Stimulated activated CD4-positive, alpha-beta T cell treated with anti-CD3 and anti-CD28 coated beads, Interleukin-15, amount 100 ng/mL, for 48 hours (primary cell): ENCODE measurements at places on chromosomes 7 and 10.

DNA sequence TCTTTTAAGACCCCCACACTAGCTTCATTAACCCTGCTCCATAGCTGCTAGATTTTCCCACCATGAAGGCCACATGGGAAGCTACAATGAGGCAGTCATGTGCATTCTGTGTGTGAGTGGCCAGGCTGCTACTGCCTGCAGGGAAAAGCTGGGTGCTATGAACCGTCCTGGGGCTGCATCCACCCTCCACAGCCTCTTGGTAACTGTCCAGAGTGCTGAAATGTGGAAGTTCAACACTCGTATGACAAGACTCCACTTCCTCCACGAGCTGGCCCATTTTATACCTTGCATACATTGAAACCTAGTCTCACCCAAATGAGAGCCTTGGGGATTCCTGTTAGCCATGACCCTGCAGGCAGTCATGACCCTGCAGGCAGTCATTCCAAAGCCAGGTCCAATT, 59.4 kb downstream of the CUZD1 start:
- no peak for DNase-seq

- no peak for DNase-seq
These were observed 281.7 kb downstream of the SORCS3 start for GRCh38 chr10:104922810-104923209.

DNA sequence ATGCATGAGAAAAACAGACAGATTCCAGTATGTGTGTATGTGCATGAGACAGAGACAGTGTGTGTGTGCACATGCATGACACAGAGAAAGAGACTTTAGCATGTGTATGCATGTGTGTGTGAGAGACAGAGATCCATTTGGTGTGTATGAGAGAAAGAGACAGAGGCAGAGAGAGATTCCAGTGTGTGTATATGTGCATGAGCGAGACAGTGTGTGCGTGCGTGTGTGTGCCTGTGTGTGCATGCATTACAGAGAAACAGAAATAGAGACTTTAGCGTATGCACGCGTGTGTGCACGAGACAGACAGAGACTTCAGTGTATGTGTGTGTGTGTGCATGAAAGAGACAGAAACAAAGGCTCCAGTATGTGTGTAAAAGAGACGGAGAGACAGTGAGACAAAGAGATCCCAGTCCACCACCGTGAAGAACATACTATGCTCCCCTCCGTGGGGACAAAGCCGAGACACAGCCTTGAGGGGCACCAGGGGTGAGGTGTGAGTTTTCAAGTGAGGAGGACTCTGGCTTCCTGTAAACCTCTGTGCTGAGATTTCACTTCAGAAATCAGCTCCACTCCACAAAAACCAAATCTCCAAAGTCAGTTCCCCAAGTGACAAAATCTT, 188.9 kb downstream of the GRID1 start:
- DNase-seq = no peak

GRCh38 chr10:113021268-113022040, 71.4 kb downstream of the TCF7L2 start:
- DNase-seq = no peak

DNA sequence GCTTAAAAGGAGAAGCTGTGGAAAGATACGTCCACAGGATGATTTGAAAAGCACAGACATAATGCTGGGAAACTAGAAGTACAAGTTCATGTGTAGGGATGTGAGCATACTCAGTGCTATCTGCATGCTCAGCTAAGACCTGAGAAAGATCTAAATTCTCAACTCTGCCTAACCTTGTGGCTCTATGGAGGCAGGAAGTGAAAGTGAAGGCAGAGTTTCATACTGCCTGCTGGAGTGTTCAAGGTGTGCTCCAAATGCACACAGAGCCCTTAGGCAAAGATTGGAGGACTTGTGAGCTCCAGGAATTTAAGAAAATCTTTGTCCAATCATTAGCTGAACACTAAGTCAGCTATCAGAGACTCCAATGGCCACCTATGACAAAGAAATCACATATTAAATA, 190.9 kb downstream of the RNLS start:
- no peak for DNase-seq

GRCh38 chr7:92058040-92058439, 76.2 kb downstream of the CYP51A1 start:
- no peak for DNase-seq

DNA sequence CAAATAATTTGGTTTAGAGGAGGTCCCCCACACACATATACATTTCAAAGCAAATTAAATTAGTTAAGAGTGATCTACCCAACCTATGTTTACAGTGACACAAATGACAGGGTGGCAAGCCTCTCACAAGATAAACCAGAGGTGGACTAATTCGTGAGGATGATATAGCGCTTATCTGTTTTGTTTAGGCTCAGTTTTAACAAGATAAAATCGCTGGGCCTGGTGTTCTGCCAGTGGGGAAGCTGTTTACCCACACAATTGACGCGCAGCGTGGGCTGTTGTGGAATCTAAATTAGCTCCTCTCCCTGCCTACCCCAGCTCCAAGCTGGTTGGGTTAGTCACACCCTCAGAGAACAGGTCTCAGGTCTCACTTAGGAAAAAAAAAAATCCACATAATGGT, 16.7 kb upstream of the PLXNA4 start:
- DNase-seq = no peak

DNA sequence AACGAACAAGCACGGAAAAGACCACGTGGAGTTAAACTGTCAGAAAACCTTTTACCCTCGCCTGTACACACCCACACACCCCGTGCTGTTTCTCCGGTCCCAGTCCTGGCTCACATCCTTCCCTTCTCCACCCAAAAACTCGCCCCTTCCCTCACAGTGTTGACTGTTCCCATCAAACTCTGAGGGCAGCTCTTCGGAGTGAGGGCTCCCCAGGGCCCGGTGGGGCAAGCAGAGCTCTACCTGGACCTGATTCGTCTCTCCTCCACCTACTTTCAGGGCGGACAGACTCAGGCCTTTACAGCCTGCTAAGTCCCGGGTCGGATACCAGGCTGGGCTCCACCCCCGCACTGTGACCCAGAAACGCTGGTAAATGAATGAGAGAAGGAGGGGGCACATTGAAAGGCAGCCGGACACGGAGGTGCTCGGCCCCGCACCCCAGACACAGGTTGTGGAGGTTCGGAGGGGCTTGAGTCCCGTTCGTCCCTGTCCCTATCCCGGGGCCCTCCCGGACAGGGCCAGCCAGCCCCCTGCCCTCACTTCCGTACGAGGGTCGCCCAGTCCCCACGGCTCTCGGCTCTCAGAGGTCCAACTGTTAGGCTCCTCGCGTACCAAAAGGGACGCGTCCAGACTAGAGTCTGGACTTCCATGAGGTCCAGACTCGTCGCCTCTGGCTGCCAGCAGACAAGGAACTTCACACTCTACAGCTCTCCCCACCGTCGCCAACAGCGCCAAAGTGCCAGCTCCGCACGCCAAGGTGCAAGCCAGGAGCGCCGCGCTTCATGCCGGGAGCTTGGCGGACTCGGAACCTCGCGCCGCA, 31.7 kb upstream of the ASL start:
- peak; percentile 9 for DNase-seq

- no peak for DNase-seq
These were observed 14.0 kb upstream of the ITGB8 start for GRCh38 chr7:20316706-20317105.

- no peak for DNase-seq
These were observed 34.1 kb upstream of the MKI67 start for GRCh38 chr10:128160297-128160711.

DNA sequence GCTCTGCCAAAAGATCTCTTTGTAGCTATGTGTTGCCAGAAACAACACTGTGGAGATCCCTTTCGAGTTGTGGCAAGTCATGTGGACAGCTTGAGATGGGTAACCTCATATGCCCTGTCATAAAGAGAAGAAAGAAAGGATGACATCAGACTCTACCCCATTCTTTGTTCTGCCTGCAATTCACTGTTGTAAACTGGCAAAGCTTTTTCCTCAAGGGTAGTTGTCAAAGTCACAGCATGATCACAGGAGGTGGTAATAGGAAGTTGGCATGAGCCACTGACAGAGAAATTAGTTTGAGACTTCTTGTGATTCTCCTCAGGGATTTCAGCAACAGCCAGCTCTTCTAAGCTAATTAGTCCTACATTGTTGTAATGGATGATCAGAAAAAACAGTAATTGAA, 19.4 kb upstream of the MINDY3 start:
- DNase-seq = no peak

GRCh38 chr7:21580073-21580521, 37.3 kb downstream of the DNAH11 start:
- DNase-seq = no peak

DNA sequence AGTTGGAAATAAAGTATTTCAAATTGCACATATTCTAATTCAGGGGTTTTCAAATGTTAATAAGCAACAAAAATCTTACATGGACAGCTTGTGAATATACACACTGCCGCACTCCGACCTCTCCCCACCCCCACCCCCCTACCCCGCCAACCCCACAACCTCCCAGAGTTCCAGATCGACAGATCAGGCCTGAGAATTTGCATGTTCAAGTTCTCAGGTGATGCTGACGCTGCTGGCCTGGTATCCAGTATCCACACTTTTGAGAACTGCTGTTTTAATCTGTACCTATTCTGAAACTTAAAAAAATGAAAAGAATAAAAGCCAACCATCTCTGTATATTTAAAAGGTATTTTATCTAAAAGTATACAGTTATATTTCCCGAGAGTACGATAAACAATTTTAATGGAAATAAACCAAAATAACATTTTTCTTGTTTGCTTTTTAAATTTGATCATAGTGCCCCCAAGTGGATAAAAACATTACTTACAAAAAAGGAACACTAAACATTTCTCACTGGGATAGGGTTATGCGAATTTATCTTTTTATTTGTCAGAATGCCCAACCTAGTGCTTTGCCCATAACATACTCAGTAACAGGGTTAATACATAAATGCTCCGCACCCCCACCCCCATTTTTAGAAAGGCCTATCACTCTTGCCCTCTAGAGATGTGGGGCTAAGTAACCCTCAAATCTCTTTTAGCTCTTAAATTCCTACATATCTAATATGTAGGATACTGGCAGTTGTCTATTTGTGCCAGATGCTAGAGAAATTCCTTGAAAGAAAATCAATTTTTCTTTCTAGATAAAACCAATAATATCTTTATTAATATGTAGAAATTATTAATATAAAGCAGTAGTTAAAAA, 166.3 kb downstream of the RNF133 start:
- DNase-seq = no peak
